ENCODE measurements at places on chromosomes 2 and 18.

DNA sequence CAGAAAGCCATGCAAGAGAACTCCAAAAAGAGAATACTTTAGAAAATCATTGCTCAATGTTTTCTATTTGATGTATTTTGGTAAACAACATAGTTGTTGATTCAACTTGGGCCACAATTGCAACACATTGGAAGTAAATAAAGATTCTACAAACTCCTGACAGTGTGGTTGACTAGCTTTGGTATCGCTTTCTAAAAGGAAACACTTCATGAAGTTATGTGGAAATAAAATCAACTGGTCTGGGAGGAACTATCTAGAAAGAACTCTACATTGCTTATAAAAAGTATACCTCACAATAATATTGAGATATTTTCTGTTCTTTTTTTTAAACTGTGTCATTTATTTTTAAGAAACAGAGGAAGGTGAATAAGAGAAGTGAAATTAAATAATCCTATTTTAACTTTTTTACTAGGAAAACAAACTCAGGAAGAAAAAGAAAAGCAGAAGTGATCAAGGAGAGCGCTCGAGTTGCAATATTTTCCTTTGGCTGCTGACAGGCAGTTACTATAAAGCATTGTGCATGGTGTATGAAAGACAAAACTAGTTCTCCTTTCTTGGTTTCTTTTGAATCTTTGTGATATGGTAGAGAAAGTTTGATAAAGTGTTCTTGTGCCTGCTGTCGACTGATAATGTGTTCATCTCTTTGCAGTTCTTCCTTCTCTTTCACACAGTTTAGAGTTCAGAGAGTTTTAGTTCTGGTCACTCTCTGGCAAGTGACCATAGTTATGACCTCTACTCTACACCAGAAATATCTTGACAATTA, 3.0 kb downstream of the DHRS9 start:
- no peak for DNase-seq

GRCh38 chr2:105674859-105675541, 69.7 kb upstream of the NCK2 start:
- DNase-seq, result no peak

GRCh38 chr2:238388794-238389193, 37.9 kb upstream of the ASB1 start:
- DNase-seq, result no peak

DNA sequence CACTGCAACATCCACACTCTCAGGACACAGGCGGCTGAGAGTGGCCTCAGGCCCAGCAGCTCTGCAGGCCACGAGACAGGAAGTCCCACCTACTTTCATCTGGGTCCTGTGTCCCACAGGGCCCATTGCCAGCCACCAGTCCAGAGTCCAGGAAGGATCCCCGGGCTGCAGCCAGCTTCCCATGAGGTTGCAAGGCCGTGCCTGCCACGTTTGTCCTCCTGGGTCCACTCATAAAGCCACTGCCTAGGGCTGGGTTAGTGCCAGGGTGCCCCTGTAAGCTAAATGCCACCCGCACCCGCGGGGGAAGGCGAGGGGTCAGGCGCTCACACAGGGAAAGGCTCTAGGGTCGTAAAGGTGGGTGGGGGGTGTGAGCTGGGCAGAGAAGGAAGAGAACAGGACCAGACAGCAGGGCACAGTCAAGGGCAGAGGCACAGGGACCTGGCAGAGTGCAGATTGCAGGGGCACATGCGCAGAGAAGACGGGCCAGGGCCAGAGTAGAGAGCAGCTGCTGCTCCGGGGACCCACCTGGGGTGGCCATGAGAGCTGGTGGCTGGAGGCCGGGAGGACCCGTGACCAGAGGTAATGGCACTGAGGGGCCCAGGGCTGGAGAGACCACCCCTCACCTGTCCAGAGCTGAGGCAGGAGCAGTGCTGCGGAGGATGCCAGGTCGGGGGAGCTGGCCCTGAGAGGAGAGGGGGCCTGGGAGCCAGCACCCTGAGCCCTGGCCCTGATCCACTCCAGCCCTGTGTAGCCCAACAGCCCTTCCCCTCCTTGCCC, 8.0 kb downstream of the AGXT start:
- DNase-seq, result no peak

GRCh38 chr2:71793926-71794325, 340.6 kb downstream of the DYSF start:
- peak; percentile 41 for DNase-seq

- no peak for DNase-seq
Measured at GRCh38 chr2:189037518-189037917, 63.3 kb downstream of the COL3A1 start.

DNA sequence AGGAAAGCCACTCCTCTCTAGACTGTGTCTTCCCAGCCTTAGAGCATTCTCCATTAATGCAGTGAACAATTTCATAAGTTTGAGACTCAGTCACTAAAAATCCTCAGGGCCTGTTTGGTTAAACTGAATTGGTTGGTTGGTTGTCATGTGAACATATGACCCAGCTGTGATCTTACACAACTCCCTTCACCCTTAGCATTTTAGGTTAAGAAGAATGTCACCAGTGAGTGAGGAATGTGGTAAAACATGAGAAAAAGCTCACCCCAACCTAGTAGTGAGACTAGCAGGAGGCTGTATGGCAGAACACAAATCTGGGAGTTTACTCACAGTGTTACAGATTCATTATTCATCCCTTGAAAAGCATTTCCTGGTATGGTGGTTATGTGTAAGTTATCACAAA, 32.4 kb downstream of the LHCGR start:
- no peak for DNase-seq

- no peak for DNase-seq
Measured at GRCh38 chr18:27839141-27839540, 337.8 kb downstream of the CDH2 start.

- DNase-seq, result no peak
Measured at GRCh38 chr18:23324056-23324811, 128.9 kb upstream of the RIOK3 start.

- DNase-seq, result no peak
Measured at GRCh38 chr2:158460632-158461297, 4.0 kb downstream of the PKP4 start.

DNA sequence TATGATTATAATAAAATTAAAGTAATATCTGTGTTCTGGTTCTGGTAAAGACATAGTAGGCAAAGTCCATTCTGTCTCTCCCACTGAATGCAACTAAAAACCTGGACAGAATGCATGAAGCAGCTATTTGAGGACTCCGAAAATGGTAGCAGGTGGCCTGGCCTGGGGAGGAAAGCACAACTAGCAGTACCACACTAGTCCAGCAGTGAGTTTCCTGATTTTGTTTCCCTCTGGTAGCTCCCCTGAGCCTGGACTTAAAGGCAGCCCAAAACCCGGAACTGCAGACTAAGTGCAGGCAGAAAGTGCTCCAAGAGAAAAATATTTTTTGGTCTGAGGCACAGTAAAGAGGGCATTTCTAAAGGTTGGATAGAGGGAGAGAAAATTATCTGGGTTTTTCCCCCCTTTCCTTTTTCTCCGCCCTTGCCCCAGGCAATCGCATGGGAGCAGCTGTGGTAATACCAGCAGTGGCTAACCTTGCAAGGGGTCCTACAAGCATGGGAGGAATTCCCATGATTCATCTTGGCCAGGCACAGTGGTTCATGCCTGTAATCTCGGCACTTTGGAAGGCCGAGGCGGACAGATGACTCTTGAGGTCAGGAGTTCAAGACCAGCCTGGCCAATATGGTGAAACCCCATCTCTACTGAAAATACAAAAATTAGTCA, 32.3 kb downstream of the ASXL2 start:
- DNase-seq, result no peak

All from posterior cingulate gyrus (tissue), 11 donors.